Stimulated activated CD8-positive, alpha-beta memory T cell treated with anti-CD3 and anti-CD28 coated beads, Interleukin-12 subunit alpha, Interleukin-12 subunit beta, amount 100 ng/mL, for 1 hour (primary cell): ENCODE measurements at places on chromosomes 13 and 19.
A peak's percentile ranks its signal among the peaks of the same experiment; 100 is the strongest.

DNA sequence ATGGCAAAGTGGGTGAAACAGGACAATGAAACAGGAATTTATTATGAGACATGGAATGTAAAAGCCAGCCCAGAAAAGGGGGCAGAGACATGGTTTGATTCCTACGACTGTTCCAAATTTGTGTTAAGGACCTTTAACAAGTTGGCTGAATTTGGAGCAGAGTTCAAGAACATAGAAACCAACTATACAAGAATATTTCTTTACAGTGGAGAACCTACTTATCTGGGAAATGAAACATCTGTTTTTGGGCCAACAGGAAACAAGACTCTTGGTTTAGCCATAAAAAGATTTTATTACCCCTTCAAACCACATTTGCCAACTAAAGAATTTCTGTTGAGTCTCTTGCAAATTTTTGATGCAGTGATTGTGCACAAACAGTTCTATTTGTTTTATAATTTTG is 8.6 kb downstream of the CLN5 start:
- DNase-seq: no peak

- no peak for DNase-seq
Measured at GRCh38 chr13:112263152-112263551, 113.0 kb upstream of the SPACA7 start.

GRCh38 chr13:98796798-98797197 is 44.3 kb upstream of the SLC15A1 start:
- no peak for DNase-seq

- no peak for DNase-seq
Measured at GRCh38 chr19:419721-420515, 11.0 kb upstream of the C2CD4C start.

- DNase-seq: no peak
Measured at GRCh38 chr19:4980838-4981680, 12.1 kb downstream of the KDM4B start.

- DNase-seq: no peak
Measured at GRCh38 chr13:60990032-60990733, 425.5 kb downstream of the PCDH20 start.

GRCh38 chr19:46714444-46715106 is 2.3 kb downstream of the PRKD2 start:
- peak; percentile 55 for DNase-seq

- no peak for DNase-seq
Measured at GRCh38 chr13:75391432-75392100, 90.4 kb downstream of the TBC1D4 start.

DNA sequence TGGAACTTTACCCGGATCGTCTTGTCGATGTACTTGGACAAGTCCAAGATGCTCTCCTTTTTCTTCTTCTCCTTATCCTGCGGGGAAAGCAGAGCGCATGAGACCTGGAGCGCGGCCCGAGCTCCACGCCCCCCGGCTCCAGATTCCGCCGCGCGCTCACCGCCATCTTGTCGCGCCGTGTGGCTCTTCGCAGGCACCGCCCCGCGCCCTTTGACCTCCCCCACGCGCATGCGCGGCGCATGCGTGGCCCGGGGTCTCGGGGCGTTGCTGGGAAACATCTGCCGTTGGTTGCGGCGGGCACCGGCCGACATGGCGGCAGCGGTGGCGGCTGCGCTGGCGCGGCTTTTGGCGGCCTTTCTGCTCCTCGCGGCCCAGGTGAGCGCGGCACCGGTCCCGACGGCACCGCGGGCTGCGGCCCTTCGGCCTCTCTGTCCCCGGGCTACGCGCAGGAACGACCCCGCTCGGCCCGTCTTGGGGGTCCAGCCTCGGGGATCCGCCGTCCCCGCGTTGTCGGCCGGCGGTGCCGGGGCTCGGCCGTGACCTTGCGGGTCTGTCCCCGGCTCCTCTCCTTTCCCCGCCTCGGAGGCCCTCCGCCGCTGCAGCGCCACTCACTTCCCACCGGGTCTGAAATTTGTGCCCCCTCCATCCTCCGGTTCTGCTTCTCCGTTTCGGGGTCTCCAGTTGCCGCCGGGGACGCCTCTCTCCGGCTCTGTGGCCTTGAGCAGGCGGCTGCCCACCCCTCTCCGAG is at the start of the genes LSM7 and SPPL2B:
LSM7 (minus strand) TSS at position 186 of the 748 bp plus-strand sequence; CDS start at position 166, 20 bp downstream.
SPPL2B (plus strand) TSS at position 284 of the 748 bp plus-strand sequence; CDS start at position 310, 26 bp downstream.
- peak; percentile 90 for DNase-seq

GRCh38 chr13:19184176-19184575 is 2.6 kb upstream of the TUBA3C start:
- DNase-seq: no peak

- DNase-seq: no peak
Measured at GRCh38 chr13:34587576-34587975, 354.5 kb upstream of the NBEA start.

DNA sequence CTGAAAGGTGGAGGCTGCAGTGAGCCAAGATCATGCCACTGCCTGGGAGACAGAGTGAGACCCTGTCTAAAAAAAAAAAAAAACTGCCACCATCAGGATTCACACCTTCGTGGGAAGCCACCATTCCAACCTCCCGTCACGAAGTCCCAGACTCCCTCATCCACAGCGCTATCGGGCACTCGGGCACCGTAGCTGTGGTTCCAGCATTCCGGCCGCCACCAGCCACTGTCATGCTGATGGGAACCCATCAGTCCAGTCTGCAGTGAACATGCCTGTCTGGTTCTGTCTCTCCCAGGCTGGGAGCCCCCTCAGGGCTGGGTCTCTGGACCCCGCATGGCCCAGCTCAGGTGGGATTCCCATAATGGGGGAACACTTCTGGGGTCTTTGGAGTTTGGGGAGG is 27.5 kb downstream of the TINCR start:
- DNase-seq: no peak

- DNase-seq: no peak
Measured at GRCh38 chr19:6066661-6067646, 43.3 kb downstream of the RFX2 start.

GRCh38 chr13:76762721-76763120 is 123.5 kb downstream of the KCTD12 start:
- no peak for DNase-seq

DNA sequence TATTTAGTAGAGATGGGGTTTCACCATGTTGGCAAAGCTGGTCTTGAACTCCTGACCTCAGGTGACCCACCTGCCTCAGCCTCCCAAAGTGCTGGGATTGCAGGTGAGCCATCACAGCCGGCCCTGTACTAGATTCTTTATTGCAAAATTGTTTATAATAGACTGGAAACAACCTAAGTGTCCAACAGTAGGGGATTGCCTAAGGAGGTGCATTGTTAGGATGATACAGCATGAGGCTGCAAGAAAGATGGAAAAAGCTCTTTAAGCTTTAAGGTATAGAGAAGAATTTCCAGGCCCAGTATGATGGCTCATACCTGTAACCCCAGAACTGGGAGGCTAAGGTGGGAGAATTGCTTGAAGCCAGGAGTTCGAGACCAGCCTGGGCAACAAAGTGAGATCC is 8.2 kb downstream of the BCAT2 start:
- no peak for DNase-seq

DNA sequence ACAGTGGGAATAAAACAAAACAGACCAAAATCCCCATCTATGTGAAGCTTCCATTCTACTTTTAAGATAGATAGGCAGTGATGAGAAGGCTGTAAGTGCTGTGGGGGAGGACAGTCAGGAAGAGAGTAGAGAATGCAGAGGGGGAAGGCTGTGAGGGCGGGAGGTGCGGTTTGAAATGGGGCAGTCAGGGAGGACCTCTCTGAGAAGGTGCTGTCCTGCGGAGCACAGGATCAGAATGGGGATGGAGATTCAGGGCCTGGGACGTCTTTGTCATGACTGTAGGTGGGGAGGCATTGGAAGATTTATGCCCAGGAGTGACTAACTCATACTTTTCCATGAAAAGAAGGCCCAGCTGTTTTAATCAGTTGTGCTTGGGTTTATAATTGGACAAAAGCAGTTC is 3.9 kb upstream of the GPR183 start:
- no peak for DNase-seq

GRCh38 chr13:61770681-61771080 is 355.0 kb upstream of the PCDH20 start:
- no peak for DNase-seq

GRCh38 chr19:2149980-2150793 is 1.2 kb downstream of the AP3D1 start:
- no peak for DNase-seq

- DNase-seq: no peak
Measured at GRCh38 chr13:20351281-20352022, 119.3 kb upstream of the GJB6 start.

DNA sequence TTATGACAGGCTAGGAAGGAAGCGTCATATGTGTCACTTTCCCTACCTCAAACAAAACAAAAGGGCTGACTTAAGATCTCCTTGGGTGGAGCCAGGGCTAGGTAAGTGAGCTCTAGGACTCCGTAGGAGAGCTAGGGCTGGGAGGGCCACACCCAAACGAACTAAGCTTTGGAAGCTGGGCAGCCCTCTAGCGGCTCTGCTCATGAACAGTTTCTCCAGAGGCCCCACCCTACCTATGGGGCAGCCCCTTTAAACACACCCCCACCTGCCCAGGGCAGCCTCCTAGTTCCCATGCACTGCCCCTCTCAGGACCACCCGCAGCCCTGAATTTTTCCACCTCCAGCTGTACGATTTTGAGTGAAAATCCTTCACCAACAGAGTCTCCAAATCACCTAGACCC is 3.5 kb downstream of the PEG3 start:
- no peak for DNase-seq

- DNase-seq: no peak
Measured at GRCh38 chr19:19205416-19206410, 2.5 kb upstream of the NR2C2AP start.

DNA sequence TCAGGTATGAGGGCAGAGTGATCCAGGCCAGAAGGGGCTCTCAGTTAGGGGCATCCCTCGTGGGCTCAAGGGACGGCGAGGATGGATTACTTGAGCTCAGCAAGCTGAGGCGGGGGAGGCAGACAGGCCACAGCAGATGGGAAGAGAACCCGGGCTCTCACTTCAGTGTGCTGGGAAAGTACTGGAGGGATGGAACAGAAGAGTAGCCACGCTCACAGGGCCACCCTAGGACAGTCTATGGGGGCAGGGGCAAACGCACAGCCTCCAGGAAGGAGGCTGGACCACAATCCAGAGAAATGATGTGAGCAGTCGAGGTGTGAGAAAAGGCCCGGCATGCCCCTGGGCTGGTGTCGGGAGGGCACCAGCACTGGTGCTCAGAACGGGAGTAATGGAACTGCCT is 9.2 kb downstream of the GJA3 start:
- DNase-seq: no peak

GRCh38 chr13:95403349-95404140 is 102.3 kb upstream of the ABCC4 start:
- no peak for DNase-seq

- DNase-seq: no peak
Measured at GRCh38 chr19:1237754-1238368, at the start of gene CBARP. Gene CBARP (minus strand): TSS chr19:1238005. CDS start chr19:1236100, 1,905 bp downstream.

DNA sequence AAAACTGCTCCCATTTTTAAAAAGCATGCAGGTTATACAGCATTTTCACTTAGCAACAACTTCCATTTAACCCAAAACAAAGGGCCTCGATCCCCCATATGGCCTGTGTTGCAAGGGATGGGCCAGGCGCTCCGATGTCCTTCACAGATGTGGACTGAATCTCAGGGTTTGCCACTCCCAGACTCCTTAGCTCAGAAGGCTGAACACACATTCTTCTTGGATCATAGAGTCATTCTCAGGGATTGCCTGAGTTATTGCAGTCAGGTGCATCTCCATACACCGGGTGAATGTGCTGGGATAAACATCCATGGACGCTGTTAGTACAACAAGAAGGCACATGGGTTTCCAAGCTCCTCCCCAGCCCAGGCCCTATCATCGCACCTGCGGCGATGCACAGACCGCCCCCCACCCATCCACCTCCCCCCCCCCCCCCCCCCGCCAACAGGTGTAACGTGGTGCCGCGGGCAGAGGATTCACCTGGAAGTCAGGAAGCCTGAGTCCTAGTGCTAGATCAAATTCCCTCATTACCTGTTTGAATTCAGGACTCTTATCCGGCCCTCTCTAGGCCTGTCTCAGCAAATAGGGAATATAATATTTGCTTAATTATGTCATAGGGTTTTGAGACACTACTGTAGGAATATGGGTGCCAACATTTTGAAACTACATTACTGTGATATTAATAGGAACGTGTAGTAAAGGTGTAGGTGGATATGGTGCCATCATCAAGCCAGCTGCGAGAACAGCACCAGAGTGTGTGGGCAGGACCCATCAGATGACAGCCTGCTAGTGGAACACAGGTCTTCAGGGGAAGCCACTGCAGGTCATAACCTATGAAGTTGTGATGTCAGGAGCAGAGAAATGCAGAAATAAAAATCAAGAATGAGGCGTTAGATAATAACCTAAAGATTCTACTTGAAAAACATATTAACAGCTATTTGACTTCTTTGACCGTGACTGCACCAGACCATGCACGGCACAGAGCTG is 110.9 kb downstream of the SACS start:
- no peak for DNase-seq

DNA sequence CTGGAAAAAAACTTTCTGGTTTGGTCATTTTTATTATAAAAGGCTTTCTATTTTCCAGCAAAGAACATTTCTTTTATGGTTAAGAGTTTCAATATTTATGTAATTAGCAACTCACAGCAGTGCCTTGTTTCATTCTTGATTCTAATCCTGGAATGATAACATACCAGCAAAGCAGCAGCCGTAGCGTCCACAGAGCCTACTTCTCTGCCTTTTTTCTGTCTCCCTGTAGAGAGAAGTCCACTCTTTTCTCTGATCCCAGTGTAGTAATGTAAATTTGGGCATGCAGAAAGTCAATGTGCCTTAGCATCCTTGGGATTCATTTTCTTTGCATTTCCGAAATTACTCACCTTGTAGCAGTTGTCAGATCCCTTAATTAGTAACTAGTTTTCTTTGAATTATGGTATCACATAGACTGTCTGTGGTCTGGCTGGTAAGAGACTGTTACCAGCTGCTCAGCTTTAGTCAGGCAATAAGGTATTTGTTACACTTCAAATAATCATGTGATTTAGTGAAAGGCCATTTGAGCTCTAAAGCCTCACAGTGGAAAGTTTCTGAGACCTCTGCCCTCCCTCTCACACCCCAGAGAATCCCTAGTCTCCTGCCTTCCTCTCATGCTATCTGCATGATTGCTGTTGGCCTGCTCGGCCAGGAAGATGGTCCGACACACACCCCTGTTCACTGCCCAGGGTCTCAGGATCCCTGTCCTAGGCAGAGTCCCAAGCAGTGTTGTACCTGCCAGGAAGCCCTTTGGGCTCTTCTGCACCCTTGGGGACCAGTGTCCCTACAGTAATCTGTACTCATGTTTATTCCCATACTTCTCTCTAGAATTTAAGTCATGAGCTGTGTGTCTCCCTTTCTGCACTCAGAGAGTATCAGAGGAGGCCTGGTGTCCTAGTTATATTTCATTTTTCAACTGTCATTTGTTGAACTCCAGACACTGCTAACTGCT is 86.3 kb downstream of the LRCH1 start:
- DNase-seq: no peak

- DNase-seq: no peak
Measured at GRCh38 chr13:21308906-21309305, 132.4 kb downstream of the MRPL57 start.

- no peak for DNase-seq
Measured at GRCh38 chr19:16303755-16304154, 20.9 kb upstream of the KLF2 start.

- no peak for DNase-seq
Measured at GRCh38 chr19:28257396-28257795, 955.6 kb downstream of the UQCRFS1 start.
